Sigmoid colon (tissue), 7 donors: ENCODE measurements at places on chromosomes 12 and 14. TPM values are rescaled to one million over a fixed set of nuclear protein-coding genes. Genes with fewer than 3 reads are reported as not detected.

DNA sequence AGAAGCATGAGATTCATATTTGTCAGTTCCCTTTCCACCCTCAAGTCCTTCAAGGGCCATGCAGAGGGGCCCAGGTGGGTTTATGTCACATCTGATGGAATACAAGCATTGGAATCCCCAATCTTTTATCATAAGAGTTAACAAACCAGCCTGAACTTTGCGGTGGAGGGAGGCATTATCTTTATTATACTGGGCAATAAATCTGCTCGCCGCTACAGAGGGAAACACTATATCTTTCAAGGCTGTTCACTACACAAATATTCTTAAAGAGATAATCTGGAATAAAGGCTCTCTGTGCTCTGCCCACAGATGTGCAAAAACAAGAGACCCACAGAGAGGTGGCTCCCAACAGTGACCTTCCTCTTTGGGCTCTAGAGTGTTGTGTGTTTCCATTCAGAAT lies 153.6 kb upstream of the PLEKHA5 start:
- no peak for DNase-seq

DNA sequence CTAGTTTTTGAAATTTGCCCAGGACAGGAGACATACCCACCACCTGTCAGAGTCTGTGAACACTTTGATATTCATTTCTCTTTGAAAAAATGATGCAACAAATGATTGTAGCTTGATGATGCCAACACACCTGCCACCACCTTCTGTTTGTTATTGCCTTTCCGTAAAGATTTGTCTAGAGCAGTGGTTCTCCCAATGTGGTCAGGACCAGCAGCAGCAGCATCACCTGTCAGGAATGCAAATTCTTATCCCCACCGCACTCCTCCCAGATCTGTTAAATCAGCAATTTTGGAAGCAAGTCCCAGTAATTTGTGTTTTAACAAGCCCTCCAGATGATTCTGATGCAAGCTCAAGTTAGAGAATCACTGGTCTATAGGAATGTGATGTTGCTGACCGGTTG lies 9.9 kb downstream of the CCDC175 start:
- no peak for DNase-seq

DNA sequence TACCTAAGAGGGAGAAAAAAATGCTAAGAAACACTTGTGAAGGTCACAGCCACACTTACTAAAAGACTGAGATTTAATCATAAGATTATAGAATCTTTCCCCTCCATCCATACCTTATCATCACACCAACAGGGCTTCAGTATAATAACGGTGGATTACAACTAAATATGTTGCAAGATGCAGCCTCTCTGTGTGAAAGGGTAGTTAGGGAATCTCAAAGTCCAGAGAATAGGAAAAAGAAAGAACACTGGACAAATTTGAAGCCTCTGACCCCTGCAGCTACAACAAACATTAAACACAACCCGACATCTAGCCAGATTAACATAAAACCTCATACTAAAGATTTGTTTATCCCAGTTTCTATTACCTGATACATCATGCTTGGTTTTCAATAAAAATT lies 181.0 kb downstream of the C12orf42 start:
- no peak for DNase-seq

DNA sequence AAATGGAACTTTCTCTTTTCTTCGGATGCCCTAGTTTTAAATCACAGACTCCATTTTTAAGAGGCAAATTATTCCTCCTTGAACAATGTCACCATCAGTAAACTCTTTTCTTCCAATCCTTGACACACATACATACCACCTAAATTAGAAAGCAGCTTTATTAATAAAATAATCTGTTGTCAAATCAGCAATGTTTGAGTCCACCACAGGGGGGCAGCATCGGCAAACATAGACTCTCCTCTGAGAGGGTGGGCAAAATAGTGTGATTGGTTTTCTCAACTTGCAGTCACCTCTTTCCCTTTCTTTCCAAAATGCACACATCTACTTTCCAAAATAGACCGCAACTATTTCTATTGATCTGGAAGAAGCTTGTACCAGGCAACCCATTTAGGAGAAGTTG lies 438.4 kb upstream of the OR4E1 start:
- no peak for DNase-seq

PRKD1 gene
- 0.60 TPM for polyA plus RNA-seq

FZD10 gene
- not detected for polyA plus RNA-seq

AQP5 gene
- polyA plus RNA-seq, result not detected

DNA sequence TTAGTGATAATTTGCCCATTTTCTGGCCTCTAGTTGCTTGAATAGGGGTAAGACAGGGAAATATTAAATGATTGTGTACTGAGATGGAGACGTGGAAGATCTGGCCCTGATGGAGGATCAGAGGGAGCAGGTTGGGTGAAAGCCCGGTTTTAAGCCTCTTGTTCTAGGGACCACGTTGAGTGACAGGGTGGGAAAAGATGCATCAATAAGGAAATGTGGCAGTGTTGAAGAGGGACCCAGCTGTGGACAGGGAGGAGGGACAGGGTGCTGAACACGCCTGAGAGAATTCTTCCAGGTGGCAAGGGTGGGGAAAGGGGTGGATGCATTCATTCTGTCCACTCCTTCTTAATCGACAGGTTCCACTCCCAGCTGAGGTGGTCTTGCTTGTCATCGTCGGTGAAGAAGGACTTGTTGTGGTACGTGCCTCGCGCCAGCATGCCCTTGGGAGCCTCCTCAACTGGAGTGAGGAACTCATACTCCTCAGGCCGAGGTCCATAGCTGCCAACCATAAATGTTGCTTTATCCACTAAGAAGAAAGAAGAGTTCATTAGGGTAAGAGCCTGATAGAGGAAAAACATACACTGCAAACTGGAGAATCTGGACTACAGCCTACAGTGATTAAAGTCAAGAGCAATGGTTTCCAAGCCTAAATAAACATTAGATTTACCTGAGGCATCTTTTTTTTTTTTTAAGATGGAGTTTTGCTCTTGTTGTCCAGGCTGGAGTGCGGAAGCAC lies 4.0 kb upstream of the ERP27 start:
- no peak for DNase-seq

DNA sequence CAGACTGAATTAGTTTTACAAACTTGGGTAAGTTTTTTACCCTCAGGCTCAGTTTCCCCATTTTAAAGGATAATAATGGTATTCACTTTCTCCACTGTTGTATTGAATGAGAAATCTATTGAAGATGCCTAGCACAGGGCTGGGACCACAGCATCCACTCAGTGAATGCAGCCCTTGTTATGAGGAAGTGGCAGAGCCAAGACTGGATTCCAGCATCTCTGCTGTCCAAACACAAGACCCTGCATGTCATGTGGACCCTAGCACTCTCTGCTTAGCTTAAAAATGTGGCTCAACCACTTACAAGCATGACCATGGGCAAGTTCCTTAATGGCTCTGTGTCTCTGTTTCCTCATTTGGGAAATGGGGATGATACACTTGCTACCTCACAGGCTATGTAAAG lies 24.1 kb upstream of the TRIM9 start:
- no peak for DNase-seq

DNA sequence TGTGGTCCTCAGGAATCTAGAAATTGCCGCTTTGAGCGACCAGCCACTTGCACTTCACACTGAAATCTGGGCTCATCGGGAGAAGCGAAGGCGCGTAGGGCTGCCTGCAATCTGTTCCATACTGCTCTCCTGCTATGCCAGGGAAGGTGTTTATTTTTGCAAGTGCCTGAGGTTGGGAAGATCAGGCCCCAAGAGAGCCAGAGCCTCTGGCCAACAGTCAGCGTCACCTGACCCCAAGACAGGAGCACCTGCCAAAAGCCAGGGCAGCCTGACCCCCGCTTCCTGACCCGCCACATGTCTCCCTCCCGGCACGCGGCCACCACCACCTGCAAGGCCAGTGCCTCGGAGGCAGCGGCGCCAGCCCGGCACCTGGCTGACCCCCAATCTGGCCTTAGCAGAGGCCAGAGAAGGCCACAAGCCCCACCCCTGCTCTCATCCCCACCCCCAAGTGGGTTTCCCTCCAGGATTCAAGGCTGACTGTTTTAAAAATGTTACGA lies 94.4 kb downstream of the CHGA start:
- DNase-seq, result no peak
